Activated B cell treated with CpG ODN at 0.5 μM for 24 hours (primary cell): ENCODE measurements at places on chromosomes 13 and 19.

DNA sequence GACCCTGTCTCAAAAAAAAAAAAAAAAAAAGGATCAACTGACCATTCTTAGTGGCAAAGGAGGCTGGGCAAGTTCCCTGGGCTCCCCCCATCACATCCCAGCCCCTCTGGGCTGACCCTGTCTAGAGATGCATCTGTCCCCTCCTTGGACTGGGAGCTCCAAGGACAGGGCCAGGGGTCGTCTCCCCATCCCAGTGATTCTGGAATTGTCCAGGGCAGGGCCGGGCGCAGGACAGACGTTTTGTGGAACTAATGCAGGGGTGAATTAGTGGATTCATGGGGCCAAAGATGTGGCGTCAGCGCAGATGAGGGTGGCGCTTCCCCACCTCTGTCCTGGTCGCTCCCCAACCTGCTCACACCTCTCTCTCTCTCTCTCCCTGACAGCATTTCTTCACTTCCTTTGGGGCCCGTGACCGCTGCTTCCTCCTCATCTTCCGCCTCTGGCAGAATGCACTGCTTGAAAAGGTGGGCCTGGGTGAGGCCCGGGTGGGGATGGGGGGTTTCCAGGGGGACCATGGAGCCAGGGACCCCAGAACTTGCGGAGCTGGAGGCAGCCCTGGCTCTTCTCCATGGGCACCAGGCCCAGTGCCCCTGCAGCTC, 11.1 kb downstream of the GRAMD1A start:
- DNase-seq: no peak

DNA sequence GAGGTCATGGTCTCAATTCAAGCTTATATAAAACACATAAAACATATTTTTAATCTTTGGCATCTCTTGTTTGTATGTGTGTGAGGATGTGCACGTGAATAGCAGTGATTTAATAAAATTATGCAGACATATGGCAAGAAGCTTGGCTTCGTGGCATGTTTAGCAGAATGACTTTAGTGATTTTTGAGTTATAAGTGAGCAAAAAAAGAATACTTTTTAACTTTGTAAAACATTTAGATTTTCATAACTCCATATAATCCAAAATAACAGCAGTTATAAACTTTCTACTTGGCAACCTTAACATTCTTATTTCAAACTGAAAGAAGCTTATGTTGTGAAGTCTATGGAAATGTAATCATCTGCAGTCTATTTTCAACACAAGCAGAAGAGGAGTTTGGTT, 120.6 kb downstream of the SLITRK1 start:
- DNase-seq: no peak

DNA sequence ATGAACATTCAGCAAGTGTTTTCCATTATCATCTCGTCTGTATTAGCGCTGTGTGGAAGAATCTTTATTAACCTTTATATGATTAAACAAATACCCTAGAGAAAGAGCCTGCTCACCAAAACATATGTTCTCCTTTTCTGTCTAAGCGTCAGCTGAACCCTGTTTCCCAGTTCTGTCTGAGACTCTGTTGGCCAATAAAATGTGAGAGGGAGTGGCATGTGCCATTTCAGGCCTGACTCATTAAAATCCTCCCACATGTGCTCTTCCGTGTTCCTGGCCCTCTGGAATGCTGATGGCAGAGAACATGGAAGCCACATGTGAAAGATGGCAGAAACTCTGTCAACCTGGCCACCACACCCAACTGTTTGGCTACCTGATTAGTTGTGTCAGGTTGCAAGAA, 181.9 kb upstream of the EDNRB start:
- no peak for DNase-seq

DNA sequence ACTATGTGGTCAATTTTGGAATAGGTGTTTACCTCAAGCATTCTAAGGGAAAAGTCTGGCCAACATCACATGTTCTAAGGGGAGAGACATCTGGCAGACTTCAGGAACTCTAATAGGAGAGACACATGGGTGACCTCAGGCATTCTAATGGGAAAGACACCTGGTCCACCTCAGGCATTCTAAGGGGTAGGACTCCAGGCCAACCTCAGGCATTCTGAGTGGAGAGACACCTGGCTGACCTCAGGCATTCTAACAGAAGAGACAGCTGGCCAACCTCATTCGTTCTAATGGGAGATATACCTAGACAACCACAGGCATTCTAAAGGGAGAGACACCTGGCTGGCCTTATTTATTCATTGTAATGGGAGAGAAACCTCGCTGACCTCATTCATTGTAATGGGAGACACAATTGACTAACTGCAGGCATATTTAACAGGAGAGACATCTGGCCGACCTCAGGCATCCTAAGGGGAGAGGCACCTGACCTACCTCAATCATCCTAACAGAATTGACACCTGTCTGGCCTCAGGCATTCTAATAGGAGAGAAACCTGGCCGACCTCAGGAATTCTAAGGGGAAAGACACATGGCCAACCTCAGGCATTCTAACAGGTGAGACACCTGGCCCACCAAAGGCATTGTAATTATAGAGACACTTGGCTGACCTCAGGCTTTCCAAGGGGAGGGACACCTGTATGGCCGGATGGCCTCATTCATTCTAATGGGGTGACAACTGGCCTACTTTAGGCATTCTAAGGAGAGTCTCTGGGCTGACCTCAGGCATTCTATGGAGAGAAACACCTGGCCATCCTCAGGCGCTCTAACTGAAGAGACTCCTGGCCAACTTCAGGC, 1346.8 kb downstream of the UQCRFS1 start:
- DNase-seq: no peak

DNA sequence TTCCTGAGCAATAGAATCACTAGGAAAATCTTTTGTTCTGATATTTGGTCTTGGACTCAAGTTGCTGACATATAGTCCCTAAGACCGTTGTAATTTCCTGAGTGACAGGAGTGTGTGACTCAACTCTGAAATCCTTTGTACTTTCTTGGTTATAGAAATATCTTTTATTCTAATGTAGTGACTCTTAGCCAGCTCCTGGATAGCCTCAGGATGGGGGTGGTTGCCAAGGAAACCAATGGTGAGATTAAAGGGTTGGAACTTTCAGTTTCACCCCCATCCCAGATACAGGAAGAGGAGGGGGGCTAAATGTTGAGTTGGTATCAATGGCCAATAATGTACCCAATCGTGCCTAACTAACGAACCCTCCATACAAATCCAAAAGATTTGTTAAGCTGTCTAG, 41.8 kb downstream of the MBD3L2B start:
- no peak for DNase-seq

DNA sequence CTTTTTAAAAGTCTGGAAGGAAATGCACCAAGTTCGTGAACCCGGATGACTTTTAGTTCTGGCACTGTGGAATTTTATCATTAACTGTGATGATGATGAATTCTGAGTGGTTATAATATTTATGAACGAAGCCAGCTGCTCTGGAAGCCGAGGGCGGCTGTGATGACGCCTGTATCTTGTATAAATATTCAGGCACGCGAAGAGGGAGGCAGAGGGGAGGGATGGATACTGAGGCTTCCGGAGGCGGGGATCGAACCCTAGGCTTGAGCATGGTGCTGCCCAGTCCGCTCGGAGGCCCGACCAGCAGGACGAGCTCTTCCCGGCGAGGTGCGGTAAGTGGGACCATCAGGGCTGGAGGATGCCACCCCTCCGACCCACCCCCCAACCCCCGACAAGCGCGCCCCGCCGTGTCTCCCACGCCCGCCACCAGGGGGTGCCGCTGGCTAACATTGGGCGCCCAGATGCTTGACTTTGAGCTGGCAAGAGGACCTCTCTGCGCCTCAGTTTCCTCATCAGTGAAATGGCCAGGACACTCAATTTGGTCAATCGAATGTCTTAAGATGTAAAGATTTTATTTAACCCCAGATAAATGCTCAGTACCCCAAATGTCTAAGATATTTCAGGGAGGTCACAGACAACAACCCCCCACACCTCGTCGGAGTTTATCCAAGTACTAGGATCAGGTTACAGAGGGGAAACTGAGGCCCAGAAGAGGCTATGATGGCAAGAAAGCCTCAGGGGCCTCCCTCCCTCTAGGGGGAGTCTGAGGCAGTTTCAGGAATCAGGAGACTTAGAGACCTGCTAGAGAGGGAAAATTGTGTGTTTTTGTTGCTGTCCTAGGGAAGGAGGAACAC, 4.5 kb upstream of the RAB3A start:
- DNase-seq: peak; percentile 55

- DNase-seq: no peak
These were observed 11.3 kb downstream of the STARD13 start for GRCh38 chr13:33274264-33274663.

GRCh38 chr13:39602614-39603366, at the start of gene LHFPL6:
LHFPL6 (minus strand) TSS chr13:39603193.
- DNase-seq: peak; percentile 47

GRCh38 chr13:35164324-35164932, 222.4 kb downstream of the NBEA start:
- DNase-seq: no peak

GRCh38 chr13:94248454-94249228, 230.8 kb downstream of the DCT start:
- no peak for DNase-seq

DNA sequence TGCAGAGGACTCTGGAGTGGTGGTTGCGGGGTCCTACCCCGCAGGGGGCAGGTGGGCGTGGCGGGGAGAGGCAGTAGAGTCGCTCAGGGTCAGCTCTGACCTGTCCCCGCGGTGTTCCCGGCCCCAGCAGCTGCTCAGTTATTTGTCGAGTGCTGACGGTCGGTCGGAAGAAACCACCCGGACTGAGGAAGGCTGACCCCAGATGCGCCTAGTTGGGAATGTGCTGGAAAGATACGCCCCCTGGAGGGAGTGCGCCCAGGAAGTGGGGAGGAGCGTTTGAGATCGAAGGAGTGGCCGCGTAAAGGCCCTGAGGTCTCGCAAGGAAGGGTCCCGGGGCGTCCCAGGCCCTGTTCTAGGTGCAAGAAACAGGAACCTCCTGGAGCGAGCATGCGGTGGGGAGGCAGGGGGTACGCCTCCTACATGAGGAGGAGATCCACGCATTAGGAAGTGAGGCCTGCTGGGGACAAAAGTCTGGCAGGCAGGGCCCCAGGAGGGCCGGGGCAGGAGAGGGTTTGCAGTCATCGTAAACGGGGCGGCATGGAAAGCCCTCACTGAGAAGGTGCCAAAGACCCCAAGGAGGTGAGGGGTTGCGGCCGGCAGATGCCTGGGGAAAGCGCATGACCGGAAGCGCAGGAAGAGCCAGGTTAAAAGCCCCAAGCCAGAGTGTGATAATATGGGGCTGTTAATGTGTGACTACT, 9.2 kb downstream of the CCDC8 start:
- no peak for DNase-seq

GRCh38 chr13:112057736-112058518, 9.0 kb upstream of the SOX1 start:
- DNase-seq: no peak

DNA sequence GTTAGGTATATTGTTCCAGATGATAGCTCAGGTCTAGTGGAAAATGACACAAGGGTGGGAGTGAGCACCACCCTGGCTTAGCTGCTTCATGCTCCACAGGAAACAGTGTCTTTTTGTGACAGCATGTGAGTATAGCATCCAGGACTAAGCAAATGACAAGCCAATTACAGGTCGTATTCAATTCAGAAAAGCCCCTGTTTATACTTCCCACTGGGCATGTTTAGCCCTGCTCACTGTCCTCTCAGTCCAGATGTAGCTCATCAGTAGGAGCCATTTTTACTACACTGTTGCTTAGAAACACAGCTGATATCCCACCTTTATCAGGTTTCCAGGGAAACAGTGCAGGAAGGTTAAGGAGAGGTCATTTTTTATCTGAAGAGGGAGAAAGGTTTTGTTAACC, 8.0 kb downstream of the ABHD13 start:
- no peak for DNase-seq

- DNase-seq: no peak
These were observed 137.4 kb downstream of the VWA8 start for GRCh38 chr13:41823476-41823875.
